Activated T-helper 1 cell treated with anti-CD3 and anti-CD28 coated beads, Interleukin-12 subunit alpha, Interleukin-12 subunit beta, Interleukin-2, Interleukin-4 antibody, amounts not matched to agents 30 ng/mL and 10 ng/mL and 1 ng/mL, durations not matched to agents 14 hours and 24 hours and 36 hours (primary cell): ENCODE measurements at places on chromosomes 6 and 20.

DNA sequence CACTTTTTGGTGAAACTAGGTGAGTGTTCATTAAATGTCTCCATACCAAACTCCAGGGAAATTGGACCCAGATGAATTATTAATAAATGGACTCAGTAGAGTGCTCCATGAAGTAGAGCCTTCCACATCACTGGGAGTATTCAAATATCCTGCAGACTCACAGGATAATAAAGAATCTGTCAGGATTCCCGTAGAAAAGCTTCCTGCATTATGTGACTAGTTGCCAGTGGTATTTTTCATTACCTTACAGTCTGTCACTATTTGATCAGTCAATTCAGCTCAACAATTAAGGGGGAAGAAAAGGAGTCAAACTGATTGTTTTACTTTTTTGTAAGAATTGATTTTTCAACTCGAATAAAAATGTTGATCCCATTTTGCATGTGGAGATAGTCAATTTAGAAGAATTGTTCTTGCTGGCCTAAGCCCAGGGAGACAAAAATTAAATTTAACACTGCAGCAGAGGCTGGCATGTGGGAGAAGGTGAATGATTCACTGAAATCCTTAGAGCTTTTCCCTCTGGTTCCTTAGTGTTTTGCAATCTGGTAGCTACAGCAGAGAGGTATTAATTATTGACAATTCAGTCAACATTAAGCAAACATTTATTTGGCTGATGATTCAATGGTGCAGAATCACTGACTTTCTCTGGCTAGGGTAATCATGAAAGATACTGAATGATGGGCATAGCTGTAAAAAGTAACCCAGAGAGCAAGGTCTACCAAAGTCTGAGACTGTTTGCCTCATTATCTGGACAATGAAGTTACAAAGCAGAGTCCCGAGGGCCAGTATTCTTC is 442.4 kb downstream of the CD83 start:
- no peak for DNase-seq

DNA sequence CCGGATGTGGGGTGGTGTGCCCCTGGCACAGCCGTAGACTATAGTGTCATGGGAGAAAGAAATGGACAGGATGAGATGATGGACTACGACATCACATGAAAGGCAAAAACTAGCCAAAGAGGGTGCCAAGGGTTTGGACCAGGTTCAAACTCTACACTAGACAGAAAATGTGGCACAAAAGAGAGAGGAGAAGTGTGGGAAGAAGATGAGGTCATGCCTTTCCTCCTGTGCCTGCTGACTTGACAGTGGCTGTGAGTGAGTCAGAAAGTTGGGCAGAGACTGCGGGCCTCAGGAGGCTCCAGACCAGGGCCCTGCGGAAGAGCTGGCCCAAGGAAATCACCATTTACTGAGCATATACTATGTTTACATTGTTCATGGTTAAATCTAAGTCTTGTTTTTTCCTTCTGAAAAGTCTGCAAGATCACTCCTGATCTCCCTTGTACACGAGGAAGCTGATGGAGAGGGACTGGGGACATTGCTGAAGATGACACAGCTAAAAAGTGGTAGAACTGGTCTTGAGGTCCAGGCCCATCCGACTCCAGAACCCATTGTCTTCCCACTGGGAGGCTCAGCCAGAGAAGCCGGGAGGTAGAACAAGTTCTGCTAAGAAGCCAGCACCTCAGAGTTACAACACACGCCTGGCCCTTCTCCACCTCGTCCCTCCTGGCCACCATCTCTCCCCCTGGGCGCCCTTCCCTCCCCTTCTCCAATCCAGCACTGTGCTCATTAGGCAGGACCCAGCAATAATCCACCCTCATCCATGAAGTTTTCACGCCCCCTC is 35.6 kb downstream of the CNKSR3 start:
- DNase-seq, result no peak

DNA sequence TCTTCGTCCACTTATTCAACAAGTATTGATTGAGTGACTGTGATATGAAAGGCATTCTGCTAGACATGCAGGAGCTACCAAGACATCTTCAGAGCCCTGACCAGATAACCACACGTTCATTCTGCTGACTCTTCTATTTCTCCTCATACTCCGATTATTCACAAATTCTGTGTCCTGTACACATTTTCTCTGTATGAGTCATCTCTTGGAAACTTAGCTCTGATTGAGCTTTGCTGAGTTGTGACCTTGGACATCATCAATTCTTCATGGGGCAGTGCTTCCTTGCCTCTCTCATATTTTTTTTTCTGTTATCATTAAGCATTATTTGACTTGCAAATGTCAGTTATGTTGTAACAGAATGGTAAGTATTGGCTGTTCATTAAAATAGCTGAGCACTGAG is 351.6 kb upstream of the CNR1 start:
- DNase-seq, result no peak

DNA sequence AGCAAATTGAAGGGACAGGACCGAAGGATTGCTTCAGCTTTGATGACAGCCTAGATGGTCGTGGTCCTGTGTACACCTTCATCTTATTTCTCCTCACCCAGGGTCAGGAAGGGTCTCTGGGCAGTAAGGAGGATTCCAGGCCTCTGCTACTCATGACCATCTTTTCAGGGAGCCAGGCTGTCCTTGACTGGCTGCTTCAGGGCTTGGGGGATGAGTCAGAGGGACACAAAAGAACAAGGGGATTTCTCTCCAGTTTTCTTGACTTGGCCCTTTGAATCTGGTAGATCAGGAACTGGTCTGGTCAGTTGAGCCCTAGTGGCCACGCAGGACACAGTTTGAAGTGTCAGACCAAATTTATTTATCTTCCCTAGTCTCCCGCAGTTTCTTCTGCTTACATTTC is 402.1 kb upstream of the CHD6 start:
- no peak for DNase-seq

DNA sequence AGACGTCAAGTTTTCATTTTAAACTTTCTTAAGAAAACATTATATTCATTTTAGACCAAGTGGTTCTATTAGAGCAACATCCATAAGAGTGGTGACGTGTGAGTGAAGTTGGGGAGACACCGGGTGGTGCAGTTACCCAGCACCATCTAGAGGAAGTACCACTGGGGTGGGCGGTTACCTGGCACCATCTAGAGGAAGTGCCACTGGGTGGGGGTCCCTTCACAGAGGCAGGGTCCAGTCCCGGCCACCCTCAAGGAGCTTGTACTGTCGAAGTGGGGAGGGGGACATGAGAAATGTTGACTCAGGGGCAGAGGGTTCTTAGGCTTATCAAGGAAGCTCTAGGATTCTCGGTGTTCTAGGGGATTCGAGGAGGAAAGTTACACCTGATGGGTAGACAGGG is 26.2 kb downstream of the PHACTR3 start:
- no peak for DNase-seq
